ENCODE measurements at places on chromosomes 4 and X.

- H3K27me3 ChIP-seq, result no peaks in the 10 kb centered on the region
- H3K4me3 ChIP-seq, result no peak overlapping the region
- H3K4me1 ChIP-seq, result no peaks in the 10 kb centered on the region
- no peak for DNase-seq
- no peak overlapping the region for H3K27ac ChIP-seq
These were observed 532.9 kb upstream of the FTHL17 start for GRCh38 chrX:31604629-31605221.

DNA sequence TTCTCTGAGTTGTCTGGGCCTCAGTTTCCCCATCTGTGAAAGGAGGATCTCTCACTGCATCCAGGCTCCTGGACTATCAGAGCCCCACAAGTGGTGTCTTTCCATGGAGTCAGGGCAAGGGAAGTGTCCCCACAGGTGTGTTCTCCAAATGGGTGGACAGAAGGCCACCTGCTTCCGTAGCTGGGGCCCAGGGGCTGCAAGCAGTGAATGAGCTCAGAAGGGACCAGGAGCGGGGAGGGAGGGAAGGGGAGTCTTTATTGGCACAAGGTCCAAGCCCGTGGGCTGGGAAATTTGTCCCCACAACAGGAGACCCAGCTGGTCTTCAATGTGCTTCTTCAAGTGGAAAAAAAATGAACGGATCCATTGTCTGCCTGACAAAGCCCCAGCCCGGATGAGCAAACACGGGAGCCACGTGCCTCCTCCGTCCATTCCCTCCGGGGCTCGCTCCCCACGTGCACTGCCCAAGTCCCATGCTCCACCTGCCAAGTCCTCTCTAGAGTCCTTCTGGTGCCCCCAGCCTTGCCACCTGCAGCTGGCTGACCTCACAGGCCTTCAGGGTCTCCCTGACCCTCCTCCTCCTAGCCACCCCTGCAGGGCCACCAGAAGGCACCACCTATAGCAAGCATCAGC lies 72.0 kb downstream of the JAKMIP1 start:
- no peaks in the 10 kb centered on the region for H3K27me3 ChIP-seq
- no peak overlapping the region for H3K4me3 ChIP-seq
- peaks cover 4% of the 10 kb centered on the region for H3K4me1 ChIP-seq
- DNase-seq, result no peak
- no peak overlapping the region for H3K27ac ChIP-seq
- no peaks in the 10 kb centered on the region for H3K36me3 ChIP-seq

GRCh38 chrX:42900947-42901346 lies 123.0 kb upstream of the PPP1R2C start:
- H3K36me3 ChIP-seq, result no peaks in the 10 kb centered on the region
- DNase-seq, result no peak
- no peak overlapping the region for H3K4me3 ChIP-seq
- no peaks in the 10 kb centered on the region for H3K27me3 ChIP-seq
- no peaks in the 10 kb centered on the region for H3K4me1 ChIP-seq

DNA sequence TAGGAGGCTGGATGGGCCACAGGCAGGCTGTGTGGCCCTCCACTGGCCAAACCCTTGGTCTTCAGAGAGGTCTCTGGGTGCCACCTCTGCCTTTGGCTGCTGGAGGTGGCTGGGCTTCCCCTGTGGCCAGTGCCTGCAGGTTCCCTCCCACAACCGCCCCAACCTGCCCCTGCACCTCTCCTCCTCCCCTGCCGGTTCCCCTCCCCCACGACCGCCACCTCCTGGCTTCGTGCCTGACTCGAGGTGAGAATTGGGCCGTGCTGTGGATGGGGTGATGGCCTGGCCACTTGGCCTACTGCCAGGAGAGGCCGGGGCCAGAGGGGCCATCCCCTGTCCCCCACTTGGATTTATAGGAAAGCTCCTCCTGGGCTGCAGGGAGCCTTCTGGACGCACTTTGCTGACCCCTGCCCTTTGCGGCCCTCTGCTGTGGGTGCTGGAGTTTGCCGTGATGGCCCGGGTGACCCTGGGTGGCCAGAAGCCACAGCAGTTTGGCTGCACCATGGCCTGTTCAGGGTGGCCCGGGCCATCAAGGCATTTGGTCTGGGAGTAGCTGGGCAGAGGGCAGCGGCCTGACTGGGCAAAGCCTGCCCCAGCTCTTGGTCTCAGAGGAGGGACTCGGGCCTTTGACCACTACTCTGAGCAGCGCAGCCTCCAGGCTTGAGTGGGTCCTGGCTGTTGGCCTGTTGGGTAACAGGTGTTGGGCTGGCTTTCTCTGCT lies 3.8 kb downstream of the NAT8L start:
- H3K4me1 ChIP-seq, result no peaks in the 10 kb centered on the region
- peaks cover 3% of the 10 kb centered on the region for H3K36me3 ChIP-seq
- peaks cover 10% of the 10 kb centered on the region for H3K27me3 ChIP-seq
- H3K27ac ChIP-seq, result no peak overlapping the region
- DNase-seq, result no peak

DNA sequence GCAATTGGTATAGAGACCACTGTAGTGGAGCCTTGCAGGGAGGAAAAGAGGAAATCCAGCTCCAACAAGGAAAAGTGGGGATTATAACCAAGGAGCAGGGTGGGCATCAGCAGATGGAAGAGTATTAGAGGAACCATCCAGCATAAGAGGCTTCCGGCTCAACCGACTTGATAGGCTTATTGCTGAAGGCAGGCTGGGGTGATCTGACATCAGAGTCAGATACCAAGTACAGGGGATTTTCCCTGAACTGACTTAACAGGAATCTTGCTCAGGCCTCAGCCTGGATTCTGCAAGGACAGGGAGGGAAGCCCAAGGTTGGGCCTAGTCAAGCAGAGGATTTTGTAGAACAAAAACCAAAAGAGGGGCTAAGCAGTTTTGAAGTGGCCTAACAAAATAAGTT lies 129.6 kb downstream of the DCLK2 start:
- H3K27ac ChIP-seq, result peak overlapping the region; percentile 70
- DNase-seq, result no peak
- peaks cover 48% of the 10 kb centered on the region for H3K27me3 ChIP-seq
- H3K4me3 ChIP-seq, result no peak overlapping the region
- H3K36me3 ChIP-seq, result no peaks in the 10 kb centered on the region

DNA sequence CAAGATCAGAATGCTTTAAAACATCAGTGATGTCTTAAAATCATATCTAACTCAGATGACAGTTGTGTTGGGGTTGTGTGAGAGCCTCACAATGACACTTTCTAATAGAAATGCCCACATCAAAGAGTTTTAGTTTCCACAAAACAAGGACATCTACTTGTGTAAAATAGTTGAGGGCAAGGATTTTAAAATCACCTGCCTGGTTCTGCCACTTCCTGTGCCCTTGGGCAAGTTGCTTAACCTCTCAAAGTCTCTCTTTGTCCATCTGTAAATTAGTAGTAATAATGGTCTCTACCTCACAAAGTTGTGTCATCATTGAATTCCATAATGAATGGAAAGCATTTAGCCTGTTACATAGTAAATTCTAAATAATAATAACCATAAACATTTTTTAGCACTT lies 41.9 kb upstream of the RELL1 start:
- no peak overlapping the region for H3K4me3 ChIP-seq
- no peaks in the 10 kb centered on the region for H3K36me3 ChIP-seq
- peaks cover 8% of the 10 kb centered on the region for H3K27me3 ChIP-seq
- peaks cover 6% of the 10 kb centered on the region for H3K4me1 ChIP-seq
- H3K27ac ChIP-seq, result no peak overlapping the region

DNA sequence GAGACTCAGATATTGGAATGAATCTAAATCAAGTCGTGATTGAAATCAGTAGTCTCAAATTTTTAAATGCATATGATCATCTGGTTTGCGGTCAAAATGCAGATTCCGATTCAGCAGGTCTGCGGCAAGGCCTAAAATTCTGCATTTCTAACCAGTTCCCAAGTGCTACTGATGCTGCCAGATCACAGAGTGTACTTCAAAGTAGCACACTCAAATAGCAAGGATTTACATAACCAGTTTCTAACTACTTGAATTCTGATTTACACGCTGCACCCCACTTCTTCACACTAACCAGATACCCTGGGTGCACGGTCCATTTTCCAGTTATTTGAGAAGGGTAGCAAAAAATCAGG lies 752 bp downstream of the MBTPS2 start:
- H3K4me1 ChIP-seq, result peaks cover 4% of the 10 kb centered on the region
- H3K36me3 ChIP-seq, result no peaks in the 10 kb centered on the region
- H3K4me3 ChIP-seq, result peak overlapping the region; percentile 90
- no peak for DNase-seq

GRCh38 chr4:143559757-143560147 lies 46.2 kb downstream of the SMARCA5 start:
- no peaks in the 10 kb centered on the region for H3K36me3 ChIP-seq
- H3K4me1 ChIP-seq, result peaks cover 26% of the 10 kb centered on the region
- peak overlapping the region; percentile 98 for H3K4me3 ChIP-seq

GRCh38 chr4:181604546-181604945 lies 638.7 kb upstream of the TENM3 start:
- H3K27ac ChIP-seq, result no peak overlapping the region
- no peaks in the 10 kb centered on the region for H3K36me3 ChIP-seq
- DNase-seq, result no peak

- no peak overlapping the region for H3K4me3 ChIP-seq
- no peak overlapping the region for H3K27ac ChIP-seq
- no peak for DNase-seq
- H3K27me3 ChIP-seq, result no peaks in the 10 kb centered on the region
- no peaks in the 10 kb centered on the region for H3K4me1 ChIP-seq
These were observed 56.2 kb downstream of the APOO start for GRCh38 chrX:23851544-23851943.

DNA sequence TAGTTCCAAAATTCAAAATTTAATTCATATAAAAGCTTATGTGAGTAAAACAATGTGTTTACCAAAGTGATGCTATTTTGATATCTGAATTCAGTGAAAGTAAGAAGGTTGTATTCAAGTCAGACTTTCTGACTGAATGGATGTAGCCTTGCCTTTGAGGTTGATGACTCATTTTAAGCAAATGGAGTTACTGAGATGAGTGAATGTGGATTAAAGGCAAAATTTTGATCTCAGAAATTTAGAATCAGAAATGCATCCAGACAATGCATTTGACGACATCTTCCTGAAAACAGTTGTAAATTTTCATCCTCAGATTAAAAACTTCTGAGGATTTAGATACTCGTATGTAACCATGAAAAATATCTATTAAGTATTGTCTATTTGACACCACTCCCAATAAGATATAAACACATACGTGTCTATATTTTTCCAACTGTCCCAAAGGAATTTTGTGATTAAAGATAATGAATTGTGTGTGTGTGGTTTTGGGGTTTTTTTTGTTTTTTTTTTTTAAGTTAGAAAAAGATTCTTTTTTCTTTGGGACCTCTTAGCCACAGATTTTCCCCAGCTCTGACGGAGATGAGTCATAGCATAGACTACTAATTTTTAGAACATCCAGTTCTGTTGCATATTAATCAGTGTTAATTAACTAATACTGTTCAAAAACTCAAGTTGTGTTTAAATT lies 34.4 kb downstream of the NFKB1 start:
- no peaks in the 10 kb centered on the region for H3K27me3 ChIP-seq
- DNase-seq, result no peak
- peak overlapping the region; percentile 74 for H3K27ac ChIP-seq
- H3K4me1 ChIP-seq, result peaks cover 30% of the 10 kb centered on the region
- H3K4me3 ChIP-seq, result no peak overlapping the region

- peaks cover 2% of the 10 kb centered on the region for H3K4me1 ChIP-seq
- DNase-seq, result no peak
- no peaks in the 10 kb centered on the region for H3K27me3 ChIP-seq
- no peak overlapping the region for H3K4me3 ChIP-seq
- H3K27ac ChIP-seq, result no peak overlapping the region
These were observed 108.9 kb downstream of the CDS1 start for GRCh38 chr4:84691800-84692199.

DNA sequence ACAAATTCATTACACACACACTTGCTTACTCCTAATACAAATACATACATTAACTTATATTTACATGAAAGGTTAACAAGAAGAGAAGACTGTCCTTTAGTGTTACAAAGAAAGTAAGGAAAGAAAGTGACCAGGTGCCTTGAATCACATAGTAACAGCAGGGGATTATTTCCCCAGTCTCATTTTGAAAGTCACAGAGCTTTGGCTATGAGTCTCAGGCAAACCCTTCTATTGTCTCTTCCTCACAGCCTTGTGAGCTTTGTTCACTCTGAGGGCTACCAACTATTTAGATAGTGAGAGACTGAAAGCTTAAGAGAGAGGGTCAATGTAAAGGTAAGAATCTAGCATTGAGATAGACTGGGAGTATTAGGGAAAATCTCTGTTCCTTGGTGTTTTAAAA lies 161.6 kb downstream of the NPNT start:
- H3K36me3 ChIP-seq, result no peaks in the 10 kb centered on the region
- no peaks in the 10 kb centered on the region for H3K27me3 ChIP-seq
- no peak for DNase-seq
- H3K27ac ChIP-seq, result no peak overlapping the region
- no peaks in the 10 kb centered on the region for H3K4me1 ChIP-seq

DNA sequence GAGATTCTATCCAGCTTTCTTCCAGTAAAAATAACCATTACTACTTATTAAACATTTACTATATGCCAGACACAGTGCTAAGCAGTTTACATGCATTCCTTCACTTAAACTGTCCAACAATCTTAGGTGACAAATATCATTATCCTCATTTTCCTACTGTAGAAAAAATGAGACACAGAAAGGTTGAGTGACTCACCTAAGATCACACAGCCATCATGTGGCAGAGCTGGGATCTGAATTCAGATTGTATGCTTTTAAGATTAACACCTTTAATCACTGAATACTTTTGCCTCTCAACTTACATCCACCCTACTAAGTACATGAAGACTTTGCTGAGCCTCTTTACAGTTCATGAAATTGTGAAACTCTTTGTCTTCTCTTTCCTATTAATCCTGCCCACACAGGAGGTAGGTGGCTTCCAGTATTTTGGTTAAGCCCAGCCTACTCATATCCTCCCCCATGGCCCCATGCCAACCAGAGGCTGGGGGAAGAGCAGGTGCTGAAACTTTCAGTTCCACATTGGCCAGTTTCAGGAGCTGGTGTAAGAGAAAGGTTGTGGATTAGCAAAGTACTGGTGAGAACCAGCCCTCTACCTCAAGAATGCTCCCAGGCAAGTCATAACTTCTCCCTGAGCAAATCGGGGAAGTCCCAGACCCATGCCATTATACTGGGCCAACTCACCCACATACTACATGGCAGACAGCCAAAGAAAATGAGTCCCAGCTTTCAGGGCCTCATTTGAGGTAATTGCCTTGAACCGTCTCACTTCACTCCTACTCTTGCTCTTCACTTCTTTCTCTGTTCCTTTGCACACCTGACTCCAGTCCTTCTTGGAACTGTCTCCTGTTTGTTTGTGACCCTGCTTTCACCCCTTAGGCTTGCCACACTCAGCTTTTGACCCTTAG lies 211.1 kb downstream of the GUCY2F start:
- no peaks in the 10 kb centered on the region for H3K27me3 ChIP-seq
- DNase-seq, result no peak
- H3K4me3 ChIP-seq, result no peak overlapping the region
- H3K4me1 ChIP-seq, result no peaks in the 10 kb centered on the region
- H3K27ac ChIP-seq, result no peak overlapping the region

- peaks cover 3% of the 10 kb centered on the region for H3K36me3 ChIP-seq
- no peaks in the 10 kb centered on the region for H3K4me1 ChIP-seq
- H3K4me3 ChIP-seq, result no peak overlapping the region
- DNase-seq, result no peak
These were observed 63.2 kb downstream of the PHEX start for GRCh38 chrX:22095286-22095685.

GRCh38 chr4:38306482-38307071 lies 346.4 kb downstream of the PTTG2 start:
- peak overlapping the region; percentile 28 for H3K4me3 ChIP-seq
- peak overlapping the region; percentile 75 for H3K27ac ChIP-seq
- no peak for DNase-seq
- H3K4me1 ChIP-seq, result peaks cover 38% of the 10 kb centered on the region
- no peaks in the 10 kb centered on the region for H3K27me3 ChIP-seq

GRCh38 chr4:1855333-1856070 lies 454 bp downstream of the LETM1 start:
- H3K4me1 ChIP-seq, result peaks cover 27% of the 10 kb centered on the region
- no peaks in the 10 kb centered on the region for H3K27me3 ChIP-seq
- H3K4me3 ChIP-seq, result peak overlapping the region; percentile 83
- H3K27ac ChIP-seq, result peak overlapping the region; percentile 56
